ENCODE measurements at places on chromosomes 1 and 21. TPM values are rescaled to one million over a fixed set of nuclear protein-coding genes. Genes with fewer than 3 reads are reported as not detected.

Gene OR2T8
- not detected for polyA plus RNA-seq

Gene FOXO6
- 1.8 TPM for polyA plus RNA-seq

Gene GJA9
- not detected for polyA plus RNA-seq

DNA sequence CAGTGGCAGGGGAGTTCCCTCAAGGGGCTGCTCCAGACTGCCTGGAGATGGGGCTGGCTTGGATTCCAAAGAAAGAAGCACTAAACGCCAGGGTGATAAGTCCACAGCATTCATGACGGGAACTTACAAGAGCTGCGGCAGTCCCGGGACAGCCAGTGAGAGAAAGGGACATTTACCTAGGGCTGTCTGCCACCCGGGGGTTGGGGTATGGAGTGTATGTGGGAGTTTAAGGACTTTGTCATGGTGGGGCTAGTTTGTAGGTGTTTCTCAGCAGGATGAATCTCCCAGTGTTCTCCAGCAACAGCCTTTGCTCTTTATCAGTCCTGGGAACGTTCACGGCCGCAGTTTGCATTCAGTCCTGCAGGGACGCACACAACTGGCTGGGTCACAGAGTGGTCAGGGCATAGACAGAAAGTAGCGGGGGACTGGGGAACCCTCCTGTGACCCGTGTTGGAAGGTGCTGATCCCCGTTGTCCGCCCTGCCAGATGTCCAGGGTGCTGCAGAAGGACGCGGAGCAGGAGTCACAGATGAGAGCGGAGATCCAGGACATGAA is 41.4 kb upstream of the HMGN1 start:
- DNase-seq: no peak

- no peak for DNase-seq
Observed at GRCh38 chr1:207081088-207081487, 7.6 kb upstream of the C4BPB start.

DNA sequence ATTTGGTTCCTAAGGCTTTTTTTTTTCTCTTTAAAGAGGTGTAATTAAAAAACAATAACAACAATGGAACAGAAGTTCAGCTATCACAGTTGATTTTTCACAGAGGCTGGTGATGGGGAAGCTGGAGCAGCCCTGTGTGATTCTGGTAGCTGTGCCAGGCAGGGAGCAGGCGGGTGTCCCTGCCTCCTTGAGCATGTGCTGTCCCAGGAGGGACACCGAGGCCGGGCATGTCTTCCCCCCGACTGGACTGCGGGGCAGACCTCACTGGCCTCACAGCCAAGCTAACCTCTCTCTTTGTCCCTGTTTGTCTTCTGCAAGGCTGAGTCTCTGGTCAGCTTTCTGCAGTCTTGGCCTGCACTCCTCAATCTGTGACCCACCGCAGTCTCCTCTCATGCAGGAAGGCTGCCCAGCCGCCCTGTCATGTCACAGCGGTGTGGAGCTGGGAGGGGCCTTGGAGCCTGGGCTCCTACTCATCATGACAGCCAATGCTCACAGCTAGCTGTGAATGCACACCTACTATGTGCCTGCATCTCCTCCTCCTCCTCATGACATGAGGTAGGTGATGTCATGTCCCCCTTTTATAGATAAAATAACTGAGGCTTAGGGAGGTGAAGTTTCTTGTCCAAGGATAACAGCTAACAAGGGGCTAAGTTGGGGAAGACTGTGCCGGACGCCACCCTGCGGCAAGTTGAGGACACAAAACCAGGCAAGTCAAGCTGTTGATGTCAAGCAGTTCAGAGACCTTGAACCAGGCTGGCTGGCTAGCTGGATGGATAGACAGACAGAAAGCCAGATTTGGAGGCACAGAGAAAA is 10.3 kb upstream of the ACTL8 start:
- no peak for DNase-seq

DNA sequence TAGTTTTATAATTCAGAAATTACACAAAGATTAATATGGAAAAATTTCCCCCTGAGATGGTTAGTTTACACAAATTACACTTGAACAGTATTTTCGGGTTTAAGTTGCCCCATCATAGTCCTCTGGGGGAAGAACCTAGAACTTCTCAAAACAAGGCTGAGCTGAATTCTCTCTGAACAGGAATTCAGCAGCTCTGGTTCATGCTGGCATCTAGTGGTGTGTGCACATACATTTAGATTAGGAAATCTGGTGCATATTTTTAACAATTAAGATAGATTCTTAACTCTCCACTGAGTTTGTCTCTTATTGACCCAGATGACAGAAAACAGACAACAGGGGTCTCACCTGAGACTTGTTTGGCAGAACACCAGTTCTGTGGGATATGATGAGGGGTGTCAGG is 410.7 kb downstream of the DSCAM start:
- DNase-seq: no peak

DNA sequence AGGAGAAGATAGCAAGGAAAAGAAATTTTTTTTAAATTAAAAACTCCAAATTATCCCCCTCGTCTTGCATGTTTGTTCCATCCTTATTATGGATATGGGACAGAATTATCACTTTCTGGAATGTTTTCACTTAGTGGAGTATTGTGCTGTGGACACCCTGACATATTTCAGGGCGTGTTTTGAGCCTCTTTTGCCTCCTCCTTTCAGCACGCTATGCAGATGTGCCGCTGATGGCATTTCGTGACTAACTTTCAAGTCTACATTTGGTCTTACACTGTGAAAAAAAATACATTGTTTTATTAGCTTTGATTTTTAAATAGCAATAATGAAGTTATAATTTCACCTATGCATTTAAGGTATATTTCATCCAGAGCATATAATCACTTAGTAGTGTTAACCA is 738.7 kb downstream of the LTN1 start:
- no peak for DNase-seq

GRCh38 chr1:161076410-161076809 is 6.7 kb upstream of the ARHGAP30 start:
- DNase-seq: no peak

GRCh38 chr1:201742955-201743805 is 85.8 kb upstream of the IPO9 start:
- no peak for DNase-seq

GRCh38 chr1:212224102-212224501 is 61.1 kb upstream of the PPP2R5A start:
- no peak for DNase-seq

DNA sequence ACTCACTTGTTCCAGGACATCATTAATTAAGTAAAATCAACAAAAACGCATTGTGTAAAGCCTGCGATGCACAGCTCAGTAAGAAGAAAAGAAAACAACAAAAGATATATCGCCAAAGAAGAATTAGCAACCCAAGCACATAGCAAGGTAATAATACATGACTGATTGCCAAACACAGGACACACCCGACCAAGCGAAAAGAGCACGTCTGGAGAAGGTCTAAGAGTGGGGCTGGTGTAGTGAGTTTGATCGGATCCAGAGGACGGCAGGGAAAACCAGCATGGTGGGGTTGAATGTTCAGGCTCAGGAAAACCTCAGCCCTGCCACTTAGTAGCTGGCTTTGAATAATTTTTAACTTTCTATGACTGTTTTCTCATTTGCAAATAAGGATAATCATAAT is 69.8 kb downstream of the JAK1 start:
- no peak for DNase-seq

- DNase-seq: no peak
Observed at GRCh38 chr1:86472767-86473166, 4.0 kb downstream of the CLCA1 start.

GRCh38 chr1:216221260-216221700 is 202.0 kb downstream of the USH2A start:
- no peak for DNase-seq

DNA sequence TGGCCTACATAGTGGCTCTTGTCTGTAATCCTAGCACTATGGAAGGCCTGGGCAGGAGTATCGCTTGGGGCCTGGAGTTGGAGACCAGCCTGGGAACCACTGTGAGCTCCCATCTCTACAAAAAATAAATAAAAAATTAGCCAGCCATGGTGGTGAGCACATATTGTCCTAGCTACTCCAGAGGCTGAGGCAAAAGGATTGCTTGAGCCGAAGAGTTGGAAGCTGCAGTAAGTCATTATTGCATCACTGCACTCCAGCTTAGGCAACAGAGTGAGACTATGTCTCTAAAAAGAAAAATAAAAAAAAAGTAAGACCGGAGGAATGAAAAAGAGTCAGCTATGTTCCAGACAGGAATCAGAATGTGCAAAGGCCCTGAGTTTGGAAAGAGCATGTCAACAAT is 115.3 kb downstream of the CYYR1 start:
- no peak for DNase-seq

- DNase-seq: no peak
Observed at GRCh38 chr1:65068202-65069010, 79.6 kb upstream of the AK4 start.

All from pancreas (tissue), 10 donors.